T-cell (primary cell): ENCODE measurements at places on chromosomes 16 and 17. TPM values are rescaled to one million over a fixed set of nuclear protein-coding genes. Genes with fewer than 3 reads are reported as not detected.

KRTAP2-3 gene
- not detected for total RNA-seq

UTP18 gene
- 36.4 TPM for total RNA-seq

ACSM2A gene
- total RNA-seq, result not detected

HOXB8 gene
- total RNA-seq, result not detected
